ENCODE measurements at places on chromosomes 2 and 18. TPM values are rescaled to one million over a fixed set of nuclear protein-coding genes. Genes with fewer than 3 reads are reported as not detected.

DNA sequence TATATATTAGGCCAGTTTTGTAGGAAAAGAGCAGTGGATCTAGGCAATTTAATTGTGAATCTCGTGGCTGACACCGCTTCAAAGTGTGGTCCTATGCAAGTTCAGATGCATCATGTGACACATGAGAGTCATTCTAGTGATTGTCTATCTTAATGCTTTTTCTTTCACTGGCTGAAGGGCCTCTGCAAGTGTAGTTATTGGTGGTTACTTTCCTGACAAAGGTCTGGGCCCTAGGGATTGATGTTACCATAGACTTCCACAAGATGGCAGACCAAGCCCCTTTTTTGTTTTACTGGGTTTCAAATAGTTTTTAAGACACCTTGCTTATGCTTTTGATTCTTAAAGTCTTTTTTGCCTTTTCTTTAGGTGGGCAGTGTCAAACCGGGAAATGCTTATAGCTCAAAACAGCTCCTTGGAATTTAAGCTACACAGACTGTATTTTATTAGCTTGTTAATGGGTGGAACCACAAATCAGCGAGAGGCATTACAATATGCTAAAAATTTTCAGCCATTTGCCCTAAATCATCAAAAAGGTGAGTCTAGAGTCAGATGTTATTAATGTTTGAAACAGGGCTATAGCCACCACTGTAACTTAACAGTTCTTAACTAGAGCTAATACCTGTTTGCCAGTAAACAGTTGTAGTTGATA lies 25.9 kb downstream of the CD8A start:
- peak; percentile 70 for DNase-seq

The B3GNT7 gene
- total RNA-seq = 11.0 TPM

The SERPINB11 gene
- total RNA-seq = not detected

DNA sequence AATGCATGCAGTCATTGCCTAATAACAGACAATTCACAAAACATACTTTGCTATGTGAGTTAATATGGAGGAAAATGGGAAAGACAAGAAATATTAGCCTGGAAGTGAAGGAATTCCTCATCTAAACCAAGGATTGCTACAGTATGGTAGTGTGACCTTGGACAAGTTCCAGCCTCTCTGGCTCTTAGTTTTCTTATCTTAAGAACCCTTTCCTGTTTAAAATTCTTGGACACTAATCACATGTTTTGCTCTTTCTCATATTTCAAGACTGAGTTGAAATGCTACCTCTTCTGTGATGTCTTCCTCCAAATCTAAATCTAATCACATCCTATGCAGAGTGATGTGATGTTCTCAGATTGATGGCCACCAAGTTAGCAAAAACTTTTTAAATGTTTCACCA lies 20.8 kb upstream of the ADAM23 start:
- no peak for DNase-seq

The SP5 gene
- total RNA-seq = 0.47 TPM

DNA sequence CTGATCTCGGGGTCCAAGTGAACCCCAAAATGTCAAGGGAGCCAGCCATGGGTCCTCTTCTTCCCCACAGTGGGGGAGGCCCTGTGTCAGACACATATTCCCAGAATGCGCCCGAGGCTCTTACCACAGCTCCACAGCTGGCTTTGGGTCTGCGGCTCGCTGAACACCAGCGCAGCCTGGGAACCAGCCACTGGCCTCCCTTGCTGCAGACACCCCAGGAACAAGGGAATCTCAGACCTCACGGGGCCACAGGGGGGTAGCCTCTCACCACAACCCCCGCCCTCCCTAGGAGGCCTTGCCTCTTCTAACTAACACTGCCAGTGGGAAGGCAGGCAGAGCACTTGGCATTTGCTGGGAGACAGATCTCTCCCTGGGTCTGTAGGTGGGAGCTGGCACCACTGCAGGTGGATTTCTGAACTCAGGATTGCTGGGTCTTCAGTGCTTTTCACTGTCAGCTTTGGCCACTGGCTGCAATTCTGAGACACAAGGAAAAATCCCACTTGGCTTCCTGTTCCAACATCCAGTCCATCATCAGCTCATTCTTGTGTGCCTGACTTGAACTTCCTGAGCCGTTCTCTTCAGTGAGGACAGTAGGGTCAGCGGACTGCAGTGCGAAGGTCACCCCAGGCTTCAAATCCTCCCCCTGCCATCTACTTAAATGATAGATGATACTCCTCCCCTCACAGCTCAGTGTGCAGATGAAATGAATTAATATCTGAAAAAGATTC lies 128.7 kb downstream of the CAPN13 start:
- DNase-seq = no peak

DNA sequence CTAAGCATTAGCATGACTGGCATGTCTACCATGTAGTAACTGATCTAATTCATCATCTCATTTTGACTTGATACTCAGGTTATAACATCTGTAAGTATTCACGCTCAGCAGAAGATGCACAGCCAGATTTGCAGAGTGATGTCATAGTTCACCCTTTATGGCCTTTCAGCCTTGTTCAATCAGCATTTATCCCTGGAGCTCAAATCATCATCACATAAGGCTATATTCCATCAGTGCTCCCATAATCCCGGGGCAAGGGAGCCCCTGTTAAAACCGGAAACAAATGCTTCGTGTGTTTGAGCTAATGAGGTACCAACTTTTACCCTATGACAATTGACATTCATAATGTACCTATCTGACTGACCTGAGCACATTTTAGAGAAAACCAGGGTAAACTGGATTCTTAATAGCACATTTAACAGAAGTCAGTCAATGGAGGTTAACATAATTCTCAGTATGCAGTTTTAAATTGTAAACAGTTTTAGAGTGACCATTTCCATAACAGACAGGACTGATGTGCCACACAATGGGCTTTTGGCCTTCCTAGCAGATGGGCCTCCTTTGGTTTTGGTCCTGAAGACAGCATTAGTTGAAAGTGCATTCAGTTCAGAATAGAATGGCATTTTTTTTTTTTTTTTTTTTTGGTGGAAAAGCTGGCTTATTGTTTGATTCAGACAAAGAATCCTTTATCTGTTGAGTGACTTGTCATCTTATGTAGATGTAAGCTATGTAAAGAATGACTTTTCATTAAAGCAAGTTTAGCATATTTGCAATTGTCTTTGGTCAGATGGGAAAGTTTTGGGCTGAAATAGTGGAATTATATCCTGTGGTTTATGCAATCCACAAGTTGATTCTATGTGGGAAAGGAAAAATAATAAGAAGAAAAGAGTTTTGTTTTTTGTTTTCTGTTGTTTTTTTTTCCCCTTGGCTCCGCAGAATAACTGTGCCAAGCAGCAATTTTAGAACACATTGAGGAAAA lies 866.0 kb upstream of the ACVR2A start:
- no peak for DNase-seq

DNA sequence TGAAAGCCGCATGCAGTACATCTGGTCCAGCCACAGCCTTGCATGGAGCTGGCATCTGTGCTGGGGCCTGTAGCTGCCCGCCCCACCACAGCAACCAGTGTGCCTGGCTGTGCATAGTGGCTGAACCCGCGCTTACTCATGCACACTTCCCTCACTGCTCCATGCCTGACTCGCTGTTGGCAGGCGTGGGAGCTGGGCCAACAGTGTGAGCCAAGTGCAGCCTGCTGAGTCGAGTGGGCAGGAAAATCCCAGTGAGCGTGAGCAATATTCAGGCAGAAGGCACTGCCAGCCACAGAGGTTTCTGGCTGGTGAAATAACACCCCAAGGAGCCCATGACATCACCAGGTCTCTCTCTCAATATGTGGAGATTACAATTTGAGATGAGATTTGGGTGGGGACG lies 1674.1 kb upstream of the TMEFF2 start:
- peak; percentile 14 for DNase-seq

The MPP4 gene
- total RNA-seq = 0.52 TPM

The TTN gene
- total RNA-seq = 1.1 TPM

DNA sequence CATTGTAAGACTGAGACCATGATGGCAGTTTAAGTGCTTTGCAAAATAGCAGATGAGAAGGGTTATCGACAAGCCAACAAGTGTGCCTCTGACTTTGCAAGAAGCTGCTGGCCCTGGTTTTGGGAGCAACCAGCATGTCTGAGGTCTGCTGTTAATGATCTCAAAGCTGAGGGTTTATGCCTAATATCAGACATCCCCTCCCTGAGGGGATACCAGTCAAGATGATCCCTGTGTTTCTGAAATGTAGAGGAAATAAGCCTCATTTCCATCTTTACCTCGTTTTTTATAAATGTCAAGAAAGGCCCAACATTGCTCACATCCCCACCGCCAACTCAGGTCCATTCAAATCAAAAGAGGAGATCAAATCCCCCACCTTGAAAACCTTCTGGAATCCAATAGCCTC lies 120.6 kb downstream of the MYCN start:
- no peak for DNase-seq

DNA sequence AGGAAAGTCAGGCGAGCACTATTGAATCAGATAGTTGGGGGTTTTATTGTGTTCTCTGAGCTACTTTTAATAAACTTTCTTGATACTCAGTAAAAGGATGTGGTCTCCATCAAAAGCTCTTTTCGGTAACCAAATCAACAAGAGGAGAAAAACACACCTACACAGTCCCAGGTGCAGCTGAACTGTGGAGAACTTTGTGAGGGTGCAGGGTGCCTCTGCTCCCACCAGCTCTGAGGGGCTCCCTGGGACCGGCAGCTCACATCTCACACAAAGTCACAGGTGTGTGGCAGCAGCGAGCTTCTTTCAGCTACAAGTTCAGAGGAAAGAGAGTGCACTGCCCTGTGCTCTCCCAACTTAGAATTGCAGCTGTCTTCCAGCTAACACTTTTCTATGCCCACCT lies 650.4 kb downstream of the RNF144A start:
- no peak for DNase-seq

DNA sequence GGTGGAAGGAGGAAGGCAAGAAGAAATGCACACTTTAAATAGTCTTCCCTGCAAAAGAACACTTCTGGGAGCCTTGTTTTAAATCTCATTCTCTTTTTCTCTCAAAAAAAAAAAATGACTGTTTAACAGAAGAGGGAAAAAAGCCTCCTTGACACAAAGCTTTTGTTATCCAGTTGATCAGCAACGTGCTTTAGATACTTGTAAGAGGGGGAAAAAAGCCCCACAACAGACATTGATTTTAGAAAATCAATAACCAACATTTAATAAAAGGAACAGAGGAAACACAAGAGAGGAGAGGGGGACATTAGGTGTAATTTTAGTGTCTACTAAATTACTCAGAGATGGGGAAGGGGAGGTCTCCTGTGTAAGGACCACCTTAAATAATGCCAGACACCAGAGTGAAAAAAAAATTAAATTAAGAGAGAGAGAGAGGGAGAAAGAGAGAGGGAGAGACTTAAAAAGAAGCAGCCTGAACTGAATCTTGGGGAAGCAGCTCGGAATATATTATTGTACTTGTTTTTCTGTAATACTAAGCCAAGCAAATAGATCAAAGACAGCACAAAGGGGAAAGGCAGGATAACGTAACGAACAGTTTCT lies 4.7 kb downstream of the ZEB2 start:
- DNase-seq = no peak

The SERPINB13 gene
- not detected for total RNA-seq

GRCh38 chr2:111192776-111193368 lies 72.2 kb downstream of the BCL2L11 start:
- DNase-seq = no peak

GRCh38 chr2:233803292-233803911 lies 25.3 kb downstream of the MROH2A start:
- no peak for DNase-seq

GRCh38 chr2:28300485-28301341 lies 91.9 kb upstream of the FOSL2 start:
- DNase-seq = no peak

- DNase-seq = no peak
Measured at GRCh38 chr2:30216157-30216556, 15.2 kb upstream of the LBH start.

GRCh38 chr2:184644685-184645084 lies 46.4 kb downstream of the ZNF804A start:
- DNase-seq = peak; percentile 29

DNA sequence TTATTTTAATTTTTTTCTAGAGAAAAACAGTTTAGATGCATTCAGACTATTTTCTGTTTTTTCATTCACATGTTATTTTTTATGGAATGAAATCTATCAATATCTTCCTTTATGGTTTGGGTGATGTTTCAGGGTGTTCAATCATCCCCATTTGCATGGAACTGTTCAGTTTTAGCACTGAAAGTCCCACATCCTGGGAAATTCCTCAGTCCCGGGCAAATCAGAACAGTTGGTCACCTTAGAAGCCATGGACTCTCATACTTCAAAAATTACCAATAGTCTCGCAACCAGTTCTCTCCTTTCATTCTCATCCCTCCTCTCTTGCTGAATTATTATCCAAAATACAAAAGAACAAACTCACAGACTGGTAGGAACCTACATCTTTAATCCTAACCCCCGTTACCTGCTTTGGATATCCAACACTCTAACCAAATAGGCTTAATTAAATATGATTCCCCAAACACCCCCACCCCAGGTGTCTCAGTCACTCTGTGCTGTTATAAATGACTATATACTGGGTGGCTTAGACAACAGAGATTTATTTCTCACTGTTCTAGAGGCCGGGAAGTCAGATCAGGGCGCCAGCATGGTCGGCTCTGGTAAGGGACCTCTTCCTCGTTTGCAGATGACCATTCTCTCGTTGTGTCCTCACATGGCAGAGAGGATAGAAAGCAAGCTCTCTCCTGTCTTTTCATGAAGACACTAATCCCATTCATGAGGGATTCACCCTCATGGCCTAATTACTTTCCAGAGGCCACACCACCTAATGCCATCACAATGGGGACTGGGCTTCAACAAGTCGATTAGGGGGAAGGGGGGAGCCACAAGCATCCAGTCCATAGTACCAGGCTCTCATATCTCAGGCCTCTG lies 57.7 kb upstream of the SLC1A4 start:
- DNase-seq = no peak

GRCh38 chr2:44951124-44951523 lies 9.6 kb downstream of the SIX3 start:
- DNase-seq = no peak

- DNase-seq = no peak
Measured at GRCh38 chr2:231211486-231211885, 13.1 kb downstream of the ARMC9 start.

DNA sequence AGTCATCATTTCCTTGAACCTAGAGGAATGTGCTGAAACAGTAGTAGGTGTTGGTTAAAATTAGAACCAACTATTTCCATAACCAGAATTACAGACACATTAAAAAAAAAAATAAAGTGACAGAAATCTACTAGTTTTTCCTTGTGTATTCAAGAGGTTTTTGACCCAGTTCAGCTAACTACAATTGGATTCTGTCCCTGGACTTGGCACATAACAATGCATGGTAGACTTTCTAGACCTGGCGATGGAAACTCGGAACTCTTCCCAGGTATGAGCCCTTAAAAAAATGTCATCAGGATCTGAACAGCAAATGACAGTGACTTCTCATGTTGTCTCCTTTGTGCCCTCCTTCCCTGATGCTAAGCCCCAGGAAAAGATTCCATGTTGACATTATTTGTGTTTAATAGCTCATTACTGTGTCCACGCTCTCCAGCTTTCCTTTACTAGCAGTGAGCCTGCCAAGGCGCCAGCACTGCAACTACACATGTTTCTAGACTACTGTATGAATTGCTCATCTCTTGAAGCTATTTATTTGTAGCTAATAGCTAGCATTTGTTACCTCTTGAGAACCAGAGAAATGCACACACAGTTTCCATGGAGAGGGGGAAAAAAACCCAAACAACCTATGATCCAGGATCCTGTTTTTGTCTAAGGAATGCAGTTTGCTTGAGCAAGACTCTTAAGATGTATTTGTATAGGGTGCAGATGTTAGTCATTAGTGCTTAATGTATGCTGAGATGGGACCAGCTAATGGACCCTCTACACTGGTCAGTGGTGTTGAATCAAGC lies 148.5 kb downstream of the FMNL2 start:
- DNase-seq = no peak

The PPP3R1 gene
- 21.8 TPM for total RNA-seq

Data from PC-3 (cell line).